ENCODE measurements at places on chromosomes 6 and 20.

DNA sequence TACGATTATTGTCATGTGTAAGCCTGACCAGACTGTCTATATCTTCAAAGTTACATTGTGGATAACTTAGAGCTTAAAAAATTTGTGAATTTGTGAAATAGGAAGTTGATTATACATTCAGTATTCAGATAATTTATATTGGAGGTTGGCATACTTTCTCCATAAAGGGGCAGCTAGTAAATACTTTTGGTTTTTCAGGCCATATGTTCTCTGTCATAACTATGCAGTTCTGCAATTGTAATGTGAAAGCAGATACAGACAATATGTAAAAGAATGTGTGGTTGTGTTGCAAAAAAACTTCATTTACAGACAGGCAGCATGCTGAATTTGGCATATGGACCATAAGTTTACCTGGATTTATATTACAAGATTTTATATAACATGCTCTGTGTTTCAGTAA is 29.3 kb downstream of the HSF2 start:
- no peak for DNase-seq

DNA sequence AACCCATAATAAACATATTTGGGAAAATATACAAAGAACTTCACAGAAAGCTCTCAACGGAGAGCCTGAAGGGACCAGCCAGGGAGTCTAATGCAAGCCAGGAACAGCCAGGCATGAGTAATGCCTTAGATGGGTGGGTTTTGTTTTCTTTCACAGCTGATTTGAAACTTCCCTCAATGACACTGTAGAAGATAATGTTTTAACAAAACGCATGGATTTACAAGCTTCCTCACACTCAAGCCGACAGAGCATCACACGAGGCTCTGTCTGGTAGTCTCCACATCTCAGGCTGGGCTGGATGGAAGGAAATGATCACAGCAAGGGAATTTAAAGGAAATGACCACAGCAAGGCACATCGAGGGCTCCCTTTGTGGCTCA is 113.9 kb downstream of the GMPR start:
- DNase-seq, result no peak

- no peak for DNase-seq
Observed at GRCh38 chr6:97812940-97813339, 529.9 kb upstream of the MMS22L start.

DNA sequence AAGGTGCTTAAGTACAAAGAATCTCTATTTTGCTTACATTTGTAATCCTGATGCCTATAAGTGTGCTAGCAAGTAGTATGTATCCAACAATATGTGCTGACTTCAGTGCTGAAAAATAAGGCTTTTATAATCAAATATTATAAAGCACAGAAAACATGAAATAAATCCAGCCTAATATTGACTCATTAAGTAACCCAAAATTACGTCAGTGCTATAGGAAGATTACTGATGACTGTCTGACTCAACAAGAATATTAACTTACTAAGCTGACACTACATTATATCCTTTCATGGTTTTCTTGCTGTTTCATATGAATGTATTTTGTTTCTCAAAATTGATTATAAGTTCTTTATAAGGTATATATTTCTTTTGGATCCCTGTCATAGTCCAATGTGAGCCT is 76.1 kb downstream of the ME1 start:
- no peak for DNase-seq

DNA sequence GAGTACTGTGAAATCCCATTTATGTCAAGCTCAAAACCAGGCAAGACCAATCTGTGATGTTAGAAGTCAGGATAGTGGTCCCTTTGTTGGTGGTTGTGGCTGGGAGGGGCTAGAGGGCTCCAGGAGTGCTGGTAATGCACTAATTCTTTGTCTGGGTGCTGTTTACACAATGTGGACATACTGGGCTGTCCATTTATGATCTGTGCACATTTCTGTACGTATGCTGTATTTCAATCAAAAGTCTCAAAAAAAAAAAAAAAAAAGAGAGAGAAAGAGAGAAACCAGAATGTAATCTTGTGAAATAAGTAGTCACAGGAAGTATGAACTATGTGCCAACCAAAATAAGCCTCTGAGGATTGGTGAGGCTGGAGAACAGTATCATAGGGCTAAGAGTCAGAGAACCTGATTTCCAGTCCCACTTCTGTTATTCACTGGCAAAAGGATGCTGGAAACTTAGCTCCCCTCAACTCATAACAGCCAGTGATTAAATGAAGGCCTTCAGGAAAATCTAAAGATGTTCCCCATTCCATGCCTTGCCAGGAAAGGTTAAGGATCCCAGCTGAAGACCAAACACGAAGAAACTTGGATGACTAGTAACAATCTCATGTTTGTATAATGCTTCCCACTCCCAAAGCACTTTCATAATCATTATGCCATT is 19.6 kb upstream of the TRAM2 start:
- no peak for DNase-seq
